ENCODE measurements at places on chromosomes 2 and 18.

DNA sequence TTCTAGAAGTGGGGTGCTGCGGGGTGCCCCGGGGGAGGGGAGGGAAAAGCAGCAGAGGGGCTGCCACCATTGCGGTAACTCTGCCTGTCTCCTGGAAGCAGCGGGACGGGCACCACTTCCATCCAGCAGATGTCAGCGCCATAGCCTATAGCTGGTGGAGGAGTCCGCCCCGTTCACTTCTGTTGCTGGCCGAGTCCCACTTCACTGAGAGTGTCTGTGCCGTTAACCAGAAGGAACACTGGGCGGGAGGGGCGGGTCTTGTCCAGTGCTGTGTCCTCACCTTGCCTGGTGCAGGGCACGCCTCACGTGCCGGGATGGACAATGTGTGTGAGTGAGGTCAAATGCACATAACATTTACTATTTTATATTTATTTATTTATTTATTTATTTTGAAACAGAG, 19.3 kb upstream of the ODC1 start:
- H3K4me3 ChIP-seq, result no peak overlapping the region
- H3K27me3 ChIP-seq, result no peaks in the 10 kb centered on the region
- H3K36me3 ChIP-seq, result no peaks in the 10 kb centered on the region
- no peak overlapping the region for H3K27ac ChIP-seq
- no peaks in the 10 kb centered on the region for H3K4me1 ChIP-seq
- no peak for DNase-seq

DNA sequence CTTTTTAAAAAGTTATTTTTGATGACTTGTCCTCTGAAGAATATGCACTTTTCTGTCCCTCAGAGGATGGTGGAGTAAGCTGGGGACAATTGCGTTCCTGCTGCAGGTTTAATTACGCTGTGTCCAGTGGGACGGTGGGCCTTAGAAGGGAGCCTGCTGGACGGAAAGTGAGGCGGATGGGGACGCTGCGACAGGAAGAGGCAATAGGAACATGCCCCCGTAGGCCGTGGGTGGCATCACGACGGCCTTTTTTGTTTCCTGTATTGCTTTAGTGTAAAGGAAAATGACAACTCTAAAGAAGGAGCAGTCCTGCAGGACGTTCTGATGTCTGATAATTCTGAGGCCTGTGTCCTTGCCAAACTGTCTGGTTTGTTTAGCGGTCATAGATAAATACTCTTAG, 121.6 kb downstream of the NFATC1 start:
- H3K4me3 ChIP-seq, result no peak overlapping the region
- no peak overlapping the region for H3K27ac ChIP-seq
- no peak for DNase-seq
- no peaks in the 10 kb centered on the region for H3K4me1 ChIP-seq

DNA sequence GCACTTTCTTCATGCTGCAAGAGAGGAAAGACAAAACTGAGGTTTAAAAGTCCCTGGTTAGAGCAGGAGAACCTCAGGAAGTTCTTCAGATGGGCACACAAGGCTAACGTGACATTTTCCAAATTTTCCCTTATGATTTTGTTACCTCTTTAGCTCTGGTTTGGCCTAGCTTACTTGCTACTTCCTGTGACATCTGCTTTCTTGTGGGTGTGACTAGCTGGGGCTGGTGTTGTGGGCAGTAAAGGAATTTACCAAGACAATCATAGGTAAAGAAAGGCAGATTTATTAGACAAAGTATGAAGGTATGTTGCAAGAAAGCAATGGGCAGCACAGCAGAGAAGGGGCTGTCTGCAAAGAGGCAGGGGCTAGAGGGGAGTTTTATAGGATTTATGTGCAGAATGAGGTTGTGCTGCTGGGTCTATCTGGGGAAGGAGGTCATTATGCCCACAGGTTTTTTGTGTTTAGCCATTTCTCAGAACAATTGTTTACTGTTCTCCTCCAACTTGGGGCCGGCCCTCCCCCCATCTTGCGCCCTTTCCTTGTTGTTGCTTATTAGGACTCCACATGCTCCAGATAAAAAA, 6.7 kb upstream of the TNP1 start:
- H3K4me3 ChIP-seq, result no peak overlapping the region
- H3K27me3 ChIP-seq, result no peaks in the 10 kb centered on the region
- no peaks in the 10 kb centered on the region for H3K4me1 ChIP-seq
- H3K36me3 ChIP-seq, result no peaks in the 10 kb centered on the region
- H3K27ac ChIP-seq, result no peak overlapping the region
- DNase-seq, result no peak

- no peak overlapping the region for H3K27ac ChIP-seq
- DNase-seq, result no peak
- no peaks in the 10 kb centered on the region for H3K27me3 ChIP-seq
Measured at GRCh38 chr2:186641132-186641806, 51.4 kb downstream of the ITGAV start.

DNA sequence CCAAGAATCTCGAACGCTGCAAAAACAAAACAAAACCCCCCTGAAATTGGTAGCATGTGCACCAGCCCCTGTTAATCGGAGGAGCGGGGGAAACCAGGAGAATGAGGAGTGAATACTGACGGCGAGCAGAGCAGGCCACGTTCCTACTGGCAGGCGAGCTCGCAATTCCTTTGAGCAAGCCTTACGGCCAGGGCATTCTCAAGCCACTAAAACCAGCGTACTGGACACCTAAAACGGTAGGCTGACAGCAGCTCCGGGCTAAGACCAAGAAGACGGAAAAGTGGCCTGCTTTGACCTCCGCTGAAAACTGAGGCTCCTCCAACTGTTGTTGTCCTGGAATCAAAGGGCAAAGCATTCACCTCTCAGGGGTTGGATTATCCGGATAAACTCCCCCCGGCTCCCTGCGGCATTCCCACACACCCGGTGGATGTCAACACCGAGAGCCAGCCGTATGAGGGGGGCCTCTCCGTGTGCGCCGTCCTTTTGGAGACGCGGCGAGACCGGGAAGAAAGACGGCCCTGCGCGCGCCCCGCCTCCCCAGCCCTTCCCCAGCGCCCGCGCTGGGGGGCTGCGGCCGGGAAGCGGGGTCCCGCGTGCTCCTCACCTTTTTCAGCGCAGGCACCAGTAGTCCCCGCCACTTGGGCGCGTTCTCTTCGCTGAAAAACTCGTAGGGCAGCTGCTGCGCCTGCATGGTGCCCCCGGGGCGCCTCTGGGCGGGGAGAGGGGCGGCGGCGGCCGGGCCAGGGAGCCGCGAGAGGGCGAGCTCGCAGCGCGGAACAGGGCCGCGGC, 925 bp downstream of the SOS1 start:
- peak overlapping the region; percentile 95 for H3K27ac ChIP-seq
- H3K36me3 ChIP-seq, result no peaks in the 10 kb centered on the region
- no peaks in the 10 kb centered on the region for H3K27me3 ChIP-seq

DNA sequence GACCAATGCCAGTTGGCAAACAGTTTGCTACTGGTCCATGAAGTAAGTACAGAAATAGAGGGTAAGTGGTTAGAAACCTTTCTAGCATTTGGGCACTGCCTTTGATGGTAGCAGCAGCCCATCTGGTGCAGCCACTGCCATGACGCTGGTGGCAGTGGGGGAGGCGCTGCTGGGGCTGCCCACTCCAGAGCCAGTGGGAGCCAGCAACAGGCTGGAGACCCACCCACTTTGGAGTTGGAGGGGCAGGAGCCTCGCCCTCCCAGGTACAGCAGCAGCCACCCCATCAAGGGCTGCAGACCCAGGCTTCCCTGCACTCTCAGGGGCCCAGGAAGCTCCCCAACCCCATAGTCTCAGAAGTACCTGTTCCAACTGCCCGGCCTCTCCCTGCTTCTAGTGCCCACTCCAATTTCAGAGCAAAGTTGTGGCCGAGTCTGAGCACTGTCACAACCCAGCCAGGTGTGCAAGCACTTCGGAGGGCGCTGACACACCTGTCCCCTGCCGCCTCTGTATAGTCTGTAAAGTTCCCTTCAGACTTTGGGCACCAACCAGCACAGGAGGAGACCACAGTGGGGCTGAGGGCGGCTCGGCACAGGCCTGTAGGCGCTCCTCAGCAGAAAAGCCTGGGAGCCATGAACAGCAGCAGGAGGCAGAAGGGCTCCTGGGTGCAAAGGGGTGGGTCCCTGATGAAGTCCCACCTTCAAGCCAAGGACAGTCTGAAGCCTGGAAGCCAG, 125.6 kb upstream of the CCDC150 start:
- no peaks in the 10 kb centered on the region for H3K4me1 ChIP-seq
- H3K36me3 ChIP-seq, result no peaks in the 10 kb centered on the region
- no peak overlapping the region for H3K4me3 ChIP-seq
- no peaks in the 10 kb centered on the region for H3K27me3 ChIP-seq
- DNase-seq, result no peak
- no peak overlapping the region for H3K27ac ChIP-seq

DNA sequence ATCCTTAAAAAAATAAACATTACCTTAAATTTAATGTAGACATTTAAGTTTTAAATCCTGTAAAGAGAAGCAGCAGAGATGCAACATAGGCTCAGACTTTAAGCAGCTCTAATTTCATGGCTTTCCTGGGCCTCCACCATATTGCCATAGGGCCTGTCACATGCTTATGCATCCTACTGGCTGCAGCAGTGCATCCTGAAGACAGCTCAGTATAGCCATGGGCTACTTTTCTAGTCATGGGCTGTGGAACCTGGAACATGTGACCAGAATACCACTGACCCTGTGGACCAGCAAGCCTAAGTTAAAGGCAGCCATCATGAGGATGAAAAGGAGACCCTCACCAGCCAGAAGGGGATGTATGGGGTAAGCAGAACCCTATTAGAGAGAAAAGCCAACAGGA, 10.7 kb downstream of the RMP24 start:
- H3K4me1 ChIP-seq, result no peaks in the 10 kb centered on the region
- H3K36me3 ChIP-seq, result peaks cover 1% of the 10 kb centered on the region
- H3K27me3 ChIP-seq, result no peaks in the 10 kb centered on the region
- no peak overlapping the region for H3K27ac ChIP-seq
- no peak overlapping the region for H3K4me3 ChIP-seq

GRCh38 chr2:200041639-200042038, 86.3 kb downstream of the MAIP1 start:
- H3K4me1 ChIP-seq, result no peaks in the 10 kb centered on the region
- no peaks in the 10 kb centered on the region for H3K27me3 ChIP-seq
- H3K36me3 ChIP-seq, result no peaks in the 10 kb centered on the region

GRCh38 chr2:40384714-40385113, 67.2 kb downstream of the SLC8A1 start:
- H3K27ac ChIP-seq, result no peak overlapping the region
- DNase-seq, result no peak
- no peaks in the 10 kb centered on the region for H3K36me3 ChIP-seq
- no peaks in the 10 kb centered on the region for H3K27me3 ChIP-seq
- H3K4me1 ChIP-seq, result no peaks in the 10 kb centered on the region
- no peak overlapping the region for H3K4me3 ChIP-seq

GRCh38 chr2:180539541-180539940, 440.9 kb upstream of the UBE2E3 start:
- H3K4me1 ChIP-seq, result peaks cover 1% of the 10 kb centered on the region
- no peak for DNase-seq
- H3K36me3 ChIP-seq, result no peaks in the 10 kb centered on the region
- H3K27me3 ChIP-seq, result no peaks in the 10 kb centered on the region

GRCh38 chr2:131126436-131126835, 21.3 kb downstream of the PLEKHB2 start:
- no peak overlapping the region for H3K27ac ChIP-seq
- peaks cover 6% of the 10 kb centered on the region for H3K36me3 ChIP-seq
- no peaks in the 10 kb centered on the region for H3K4me1 ChIP-seq
- no peak for DNase-seq
- no peaks in the 10 kb centered on the region for H3K27me3 ChIP-seq

GRCh38 chr18:2909431-2910140, 62.8 kb downstream of the EMILIN2 start:
- H3K4me1 ChIP-seq, result no peaks in the 10 kb centered on the region
- no peaks in the 10 kb centered on the region for H3K27me3 ChIP-seq
- peaks cover 2% of the 10 kb centered on the region for H3K36me3 ChIP-seq
- no peak overlapping the region for H3K27ac ChIP-seq

- no peak overlapping the region for H3K27ac ChIP-seq
- peaks cover 16% of the 10 kb centered on the region for H3K4me1 ChIP-seq
- H3K36me3 ChIP-seq, result no peaks in the 10 kb centered on the region
- DNase-seq, result peak; percentile 81
- H3K4me3 ChIP-seq, result no peak overlapping the region
- no peaks in the 10 kb centered on the region for H3K27me3 ChIP-seq
Measured at GRCh38 chr18:13452388-13452811, 233.8 kb downstream of the LDLRAD4 start.

DNA sequence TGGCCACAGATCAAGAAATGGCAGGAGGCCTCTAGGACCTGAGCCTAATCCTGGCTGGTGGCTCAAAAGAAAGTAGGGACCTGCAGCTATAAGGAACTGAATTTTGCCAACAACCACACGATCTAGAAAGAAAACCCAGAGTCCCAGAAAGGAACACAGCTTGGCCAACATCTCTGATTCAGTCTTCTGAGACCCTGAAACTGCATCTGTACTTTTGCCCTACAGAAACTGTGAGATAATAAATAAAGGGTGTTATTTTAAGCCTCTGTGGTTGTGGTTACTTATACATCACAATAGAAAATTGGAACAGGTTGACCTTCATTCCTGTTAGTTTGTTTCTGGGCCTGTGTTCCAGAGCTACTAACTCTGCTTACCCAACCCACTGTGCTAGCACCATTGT, 356.8 kb upstream of the ST6GAL2 start:
- no peak overlapping the region for H3K27ac ChIP-seq
- DNase-seq, result no peak
- H3K4me1 ChIP-seq, result no peaks in the 10 kb centered on the region
- no peaks in the 10 kb centered on the region for H3K36me3 ChIP-seq

GRCh38 chr2:17208511-17208910, 309.7 kb downstream of the RAD51AP2 start:
- no peaks in the 10 kb centered on the region for H3K36me3 ChIP-seq
- H3K4me1 ChIP-seq, result no peaks in the 10 kb centered on the region
- no peak overlapping the region for H3K4me3 ChIP-seq
- H3K27ac ChIP-seq, result no peak overlapping the region
- DNase-seq, result peak; percentile 55

GRCh38 chr18:7207366-7207915, 23.4 kb upstream of the LRRC30 start:
- H3K4me1 ChIP-seq, result no peaks in the 10 kb centered on the region
- no peaks in the 10 kb centered on the region for H3K27me3 ChIP-seq
- H3K4me3 ChIP-seq, result no peak overlapping the region
- no peak for DNase-seq
- no peak overlapping the region for H3K27ac ChIP-seq

DNA sequence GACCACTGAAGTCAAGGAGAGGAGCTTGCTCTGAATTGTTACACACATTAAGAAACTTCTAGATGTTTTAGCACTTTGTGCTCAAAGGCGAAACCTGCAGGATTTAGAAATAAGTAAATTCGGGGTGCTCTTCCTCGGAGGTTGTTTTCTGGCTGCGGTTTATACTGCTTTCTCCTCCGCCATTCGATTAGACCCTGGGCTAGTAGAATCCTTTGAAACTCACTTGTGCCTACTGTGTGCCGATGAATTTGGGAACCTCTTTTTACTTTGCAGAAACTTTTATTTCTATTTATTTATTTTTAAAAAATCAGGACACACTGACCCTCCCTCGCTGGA, 3.5 kb downstream of the MEIS1 start:
- no peak overlapping the region for H3K4me3 ChIP-seq
- H3K36me3 ChIP-seq, result no peaks in the 10 kb centered on the region
- H3K4me1 ChIP-seq, result peaks cover 2% of the 10 kb centered on the region
